Fibroblast of skin of left quadriceps (primary cell): ENCODE measurements at places on chromosomes 5 and 9.

GRCh38 chr5:140216478-140217074 lies 41.6 kb downstream of the CYSTM1 start:
- DNase-seq: no peak

DNA sequence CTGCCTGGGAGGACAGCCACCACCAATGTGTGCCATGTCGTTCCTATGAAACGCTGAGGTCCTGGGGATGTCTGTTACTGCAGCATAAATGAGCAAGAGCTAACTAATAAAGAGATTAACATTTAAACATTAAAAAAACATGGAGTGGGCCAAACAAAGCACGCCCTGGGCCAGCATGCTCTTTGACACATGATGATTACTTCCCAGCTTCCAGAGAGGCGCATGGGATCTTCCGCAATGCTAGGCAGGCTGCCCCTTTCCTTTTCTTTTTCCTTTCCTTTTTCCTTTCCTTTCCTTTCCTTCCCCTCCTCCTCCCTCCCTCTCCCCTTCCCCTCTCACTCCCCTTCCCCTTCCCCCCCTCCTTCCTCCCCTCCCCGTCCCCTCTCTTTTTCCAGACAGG lies 10.6 kb upstream of the TENT4A start:
- DNase-seq: no peak

DNA sequence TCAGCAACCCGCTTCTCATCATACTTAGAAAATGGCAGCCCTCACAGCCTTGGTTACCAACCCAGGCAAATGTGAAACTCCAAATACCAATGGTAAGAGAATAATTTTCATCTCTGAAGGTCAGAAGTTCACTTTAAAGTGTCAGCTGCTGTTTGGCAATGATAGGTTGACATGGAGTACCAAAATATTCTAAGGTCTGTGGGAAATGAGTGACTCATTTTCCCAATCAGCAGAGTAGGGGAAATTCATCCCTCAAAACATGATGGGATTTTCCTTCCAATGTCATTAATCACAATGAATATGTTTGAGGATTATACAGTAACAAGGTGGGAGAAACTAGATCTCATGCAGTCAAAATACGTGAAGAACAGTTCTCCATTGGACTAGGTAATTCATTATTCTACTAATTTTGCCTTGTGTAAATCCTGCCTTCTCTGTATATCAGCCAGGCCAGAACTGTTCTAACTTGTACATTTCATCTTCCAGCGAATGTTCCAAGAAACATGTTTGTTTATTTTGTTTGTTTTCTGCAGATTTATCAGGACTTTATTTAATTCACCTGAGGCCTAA lies 53.1 kb upstream of the ERBIN start:
- DNase-seq: no peak

GRCh38 chr5:17302604-17303003 lies 85.2 kb downstream of the BASP1 start:
- DNase-seq: peak; percentile 51

DNA sequence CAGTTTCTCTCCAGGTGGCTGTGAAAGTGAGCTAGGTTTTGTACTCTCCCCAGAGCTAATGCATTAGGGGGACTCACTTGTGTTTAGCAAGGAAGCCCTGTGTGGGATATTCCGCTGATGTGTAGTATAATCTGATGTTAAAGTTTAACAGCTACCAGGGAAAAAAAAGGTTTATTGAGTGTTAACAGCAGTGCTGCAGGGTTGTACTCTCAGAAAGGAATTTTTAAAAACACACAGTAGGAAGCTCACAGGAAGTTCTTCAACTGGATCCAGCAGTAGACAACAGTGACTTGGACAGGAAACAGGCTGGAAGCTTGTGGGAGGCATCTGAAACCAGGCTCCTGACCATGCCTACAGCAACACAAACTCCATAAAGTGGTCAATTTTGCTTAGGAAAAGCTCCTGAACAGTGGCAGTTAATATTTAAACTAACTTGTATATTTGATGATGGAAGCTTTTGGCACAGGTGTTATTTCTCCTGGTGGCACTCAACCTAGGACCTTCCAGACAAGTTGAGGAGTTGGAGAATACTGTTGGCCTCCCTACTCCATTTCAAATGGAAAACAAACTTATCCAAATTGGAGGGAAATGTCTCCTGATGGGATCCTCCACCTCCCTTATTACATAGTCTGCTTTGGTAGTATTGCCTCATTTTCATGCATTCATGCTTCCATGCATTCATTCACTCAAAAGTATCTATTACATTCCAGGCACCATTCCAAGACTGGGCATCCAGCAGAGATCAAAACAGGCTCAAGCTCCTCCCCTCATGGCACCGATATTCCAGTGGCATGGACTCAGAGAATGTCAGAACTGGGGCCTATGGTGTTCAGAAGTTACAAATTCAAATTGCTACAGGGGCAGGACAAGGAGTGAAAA lies 54.7 kb downstream of the FOXD1 start:
- no peak for DNase-seq

DNA sequence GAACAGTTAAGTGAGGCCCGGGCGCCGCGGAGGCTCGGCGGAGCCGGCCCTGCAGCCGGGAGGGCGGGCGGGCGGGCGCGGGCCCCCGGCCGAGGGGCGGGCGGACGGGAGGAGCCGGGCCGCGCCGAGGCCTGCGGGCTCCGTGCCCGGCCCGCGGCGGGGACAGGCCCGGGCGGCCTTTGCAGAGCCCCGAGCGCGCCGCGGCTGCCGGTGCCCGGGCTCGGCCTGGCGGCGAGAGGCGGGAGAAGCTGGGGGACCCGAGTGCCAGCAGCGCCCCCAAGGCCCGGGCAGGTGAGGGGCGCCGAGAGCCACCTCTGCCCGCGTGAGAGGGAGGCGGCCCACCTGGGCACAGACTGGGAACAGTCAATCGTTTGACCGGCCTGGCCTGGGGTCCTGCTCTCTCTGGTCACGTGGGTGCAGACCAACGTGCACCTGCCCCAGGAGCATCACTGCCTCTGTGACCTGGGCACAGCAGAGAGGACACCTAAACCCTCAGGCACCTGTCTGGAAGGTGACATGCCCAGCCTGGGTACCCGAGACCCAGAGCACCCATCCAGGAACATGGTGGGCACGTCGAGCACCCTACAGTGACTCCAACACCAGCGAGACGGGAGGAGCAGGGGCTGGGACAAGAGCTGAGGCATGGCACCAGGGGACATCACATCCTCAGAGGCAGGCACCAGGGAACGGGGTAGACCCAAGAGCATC lies 531 bp downstream of the MVB12B start:
- no peak for DNase-seq

DNA sequence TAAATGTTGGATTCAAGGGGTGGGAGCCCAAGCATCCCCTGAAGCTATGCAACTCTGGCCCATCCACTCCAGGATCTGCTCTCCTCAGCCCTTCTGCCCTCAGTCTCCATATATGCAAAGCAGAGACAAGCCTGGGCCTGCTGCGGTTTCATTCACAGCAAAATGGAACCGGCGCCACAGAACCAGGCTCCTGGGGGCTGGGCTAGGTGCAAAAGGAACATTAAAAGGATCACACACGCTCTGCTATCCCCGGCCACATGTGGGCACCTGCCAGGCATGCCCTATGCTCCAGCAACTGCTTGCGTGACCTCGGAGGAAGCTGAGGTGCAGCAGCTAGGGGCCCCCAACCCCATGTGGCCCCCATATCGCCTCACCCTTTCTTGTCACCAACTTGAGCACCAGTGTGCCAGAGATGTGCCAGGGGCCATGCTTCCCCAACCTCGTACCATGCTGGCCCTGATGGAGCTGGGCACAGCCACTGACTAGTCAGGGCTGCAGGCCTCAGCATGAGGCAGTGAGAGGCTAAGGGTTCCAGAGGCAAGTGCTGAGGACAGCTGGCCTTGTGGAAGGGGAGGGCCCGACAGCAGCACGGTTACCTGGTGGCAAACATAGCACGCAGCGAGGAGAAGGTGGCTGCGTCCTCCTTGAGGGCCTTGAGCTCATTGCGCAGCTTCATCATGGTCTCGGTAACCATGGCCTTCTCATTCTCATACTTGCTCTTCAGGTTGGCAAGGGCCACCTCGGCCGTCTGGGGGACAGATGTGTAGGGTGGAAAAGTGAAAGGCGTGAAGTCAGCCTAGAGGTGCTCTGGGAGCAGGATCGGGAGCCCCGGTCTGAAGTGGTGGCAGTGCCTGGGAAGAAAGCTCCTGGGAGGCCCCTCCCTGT lies 47.2 kb downstream of the BICD2 start:
- no peak for DNase-seq

DNA sequence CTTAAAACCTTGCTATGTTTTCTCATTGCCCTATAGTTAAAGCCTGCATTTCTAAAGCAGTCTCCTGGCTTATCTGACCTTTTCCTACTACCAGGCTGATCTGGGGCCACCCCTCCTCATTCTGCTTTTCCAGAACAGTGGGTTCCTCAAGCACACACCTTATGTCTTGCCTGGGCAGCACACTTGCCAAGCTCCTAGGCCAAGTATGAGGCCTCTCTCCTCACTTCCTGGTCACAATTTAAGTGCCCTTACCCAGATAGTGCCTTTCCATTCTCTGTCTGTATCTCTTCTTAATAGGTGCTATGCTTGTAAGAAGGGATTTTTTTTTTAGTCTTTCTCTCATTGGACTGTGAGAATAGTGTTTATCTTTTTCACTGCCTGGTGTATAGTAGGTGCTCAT lies 39.7 kb downstream of the HMGCS1 start:
- DNase-seq: no peak

- DNase-seq: no peak
Measured at GRCh38 chr9:4491626-4491975, 1.3 kb downstream of the SLC1A1 start.

- DNase-seq: no peak
Measured at GRCh38 chr9:14538526-14538925, 154.7 kb downstream of the ZDHHC21 start.

DNA sequence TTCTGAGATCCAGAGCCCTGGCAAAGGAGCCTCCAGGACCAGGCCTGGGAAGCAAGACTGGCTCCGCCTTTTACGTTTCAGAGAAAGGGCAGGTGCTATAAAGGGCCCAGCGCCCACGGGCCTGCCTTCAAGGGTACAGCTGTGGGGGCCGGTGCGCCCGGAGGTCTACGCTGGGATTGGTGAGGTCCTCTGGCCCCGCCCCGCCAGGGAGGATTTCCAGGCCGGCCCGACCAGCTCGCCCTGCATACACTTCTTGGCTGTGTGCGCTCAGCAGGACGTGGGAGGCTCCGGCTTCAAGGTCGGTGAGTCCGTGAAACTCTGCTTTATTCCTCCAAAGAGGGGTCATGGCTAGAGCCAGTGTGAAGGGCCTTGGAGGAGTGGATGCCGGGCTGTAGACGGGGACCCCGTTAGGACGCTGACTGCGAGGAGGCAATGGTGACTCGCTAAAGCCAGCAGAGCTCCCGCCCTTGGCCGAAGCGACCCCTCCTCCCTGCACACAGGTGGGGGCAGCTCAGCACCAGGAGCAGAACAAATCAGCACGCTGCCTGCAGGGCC lies at the start of gene CKMT2:
TSS of gene CKMT2 (plus strand) at position 243 of the 555 bp plus-strand sequence. CDS start 17,811 bp downstream, outside the sequence.
- no peak for DNase-seq

DNA sequence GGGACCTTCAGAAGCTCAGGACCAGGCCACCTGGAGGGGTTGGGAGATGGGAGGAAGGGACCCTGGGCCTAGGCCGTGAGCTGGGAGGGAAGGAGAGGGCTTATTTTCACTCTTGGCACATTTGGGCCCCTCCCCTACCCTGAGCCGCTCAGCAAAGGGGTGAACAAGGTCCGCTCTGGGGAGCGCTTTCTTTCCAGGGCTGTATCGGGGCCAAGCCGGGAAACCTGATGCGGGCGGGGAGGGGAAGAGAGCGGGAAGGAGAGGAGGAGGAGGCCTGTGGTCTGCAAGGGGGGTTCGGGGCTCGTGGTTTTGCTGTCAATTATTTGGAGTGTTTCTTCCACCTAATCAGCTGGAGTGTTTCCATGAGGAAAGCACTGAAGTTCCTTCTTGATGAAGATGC lies 62.7 kb upstream of the RXRA start:
- no peak for DNase-seq

GRCh38 chr5:10301266-10301665 lies 6.4 kb downstream of the CMBL start:
- DNase-seq: no peak

GRCh38 chr9:113476511-113476916 lies 13.0 kb downstream of the RGS3 start:
- no peak for DNase-seq

DNA sequence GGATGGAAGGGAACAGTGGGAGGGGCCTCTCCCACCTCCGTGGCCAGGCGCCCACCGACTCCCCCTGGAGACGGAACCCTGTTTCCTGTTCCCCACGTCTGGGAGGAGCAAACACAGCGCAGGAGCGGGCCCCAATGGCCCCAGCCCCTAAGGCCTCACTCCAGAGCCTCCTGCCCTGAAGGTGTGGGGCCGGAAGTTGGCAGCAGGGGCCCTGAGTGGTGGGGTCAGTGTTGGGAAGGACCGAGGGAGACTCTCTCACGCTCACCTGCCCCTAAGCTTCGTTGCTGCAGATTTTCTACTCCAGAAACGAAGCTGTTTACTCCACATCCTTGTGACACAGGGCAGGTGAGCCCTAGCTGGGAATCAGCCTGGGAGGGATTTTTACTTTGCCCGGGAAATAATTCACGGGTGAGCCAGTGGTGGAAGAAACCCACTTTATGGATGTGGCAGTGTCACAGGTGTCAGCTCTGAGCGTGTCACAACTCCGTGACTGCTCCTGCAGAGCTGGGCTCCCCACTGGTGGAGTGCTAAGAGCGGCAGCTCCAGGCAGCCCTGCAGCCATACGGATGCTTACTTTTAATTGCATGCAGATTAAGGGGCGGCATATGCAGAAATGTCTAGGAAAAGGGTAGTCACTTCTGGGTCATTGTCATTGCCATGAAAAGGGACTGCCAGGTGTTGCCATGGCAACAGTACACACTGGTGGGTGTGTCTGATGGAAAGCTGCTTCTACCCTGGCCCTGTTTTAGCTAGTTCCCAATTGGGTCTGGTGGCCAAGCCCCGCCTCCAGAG lies 77.5 kb upstream of the OLFM1 start:
- DNase-seq: no peak

GRCh38 chr9:75445144-75445543 lies 356.8 kb downstream of the OSTF1 start:
- no peak for DNase-seq

DNA sequence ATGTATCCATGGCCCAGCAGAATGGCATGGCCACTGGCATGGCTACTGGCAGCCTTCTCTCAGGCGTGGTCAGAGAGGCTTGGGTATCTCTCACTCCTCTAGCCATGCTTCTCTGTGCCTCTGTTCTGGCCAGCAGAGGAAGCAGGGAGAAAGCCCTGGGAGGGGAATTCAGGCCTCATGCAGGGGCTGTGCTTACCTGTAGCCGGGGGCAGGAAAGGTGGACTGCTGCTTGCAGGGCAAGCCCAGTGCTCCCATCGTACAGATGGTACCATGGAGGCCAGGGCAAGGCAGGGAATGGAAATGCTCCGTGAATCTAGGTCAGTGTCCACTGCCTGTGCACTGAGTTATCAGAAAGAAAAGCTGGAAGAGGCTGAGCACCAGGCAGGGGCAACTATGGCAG lies 2.7 kb downstream of the OR13J1 start:
- no peak for DNase-seq

DNA sequence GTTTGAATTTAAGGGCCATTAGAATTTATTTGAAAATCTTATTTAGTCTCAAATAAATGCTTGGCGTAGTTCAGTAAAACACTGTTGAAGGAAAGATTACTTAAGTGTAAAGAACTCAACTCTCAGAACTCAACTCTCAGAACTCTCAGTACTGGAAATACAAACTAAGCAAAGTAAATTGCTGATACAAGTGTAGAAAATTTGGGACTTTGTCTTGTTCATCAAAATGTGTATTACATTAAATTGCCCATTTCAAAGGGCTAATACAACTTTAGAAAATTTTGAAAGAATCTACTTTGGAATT lies 99.4 kb downstream of the CSNK1G3 start:
- no peak for DNase-seq

- DNase-seq: no peak
Measured at GRCh38 chr9:137411260-137411644, 11.7 kb downstream of the EXD3 start.

- DNase-seq: no peak
Measured at GRCh38 chr5:21391506-21391905, 1403.5 kb upstream of the CDH18 start.

GRCh38 chr5:97009212-97009898 lies 73.5 kb downstream of the LNPEP start:
- DNase-seq: no peak
